Left colon (tissue), 2 donors: ENCODE measurements at places on chromosomes 6 and 20.

- no peak for DNase-seq
Observed at GRCh38 chr20:46501337-46501942, 11.9 kb downstream of the ZNF334 start.

- no peak for DNase-seq
Observed at GRCh38 chr20:3247638-3248037, 8.6 kb upstream of the SLC4A11 start.

DNA sequence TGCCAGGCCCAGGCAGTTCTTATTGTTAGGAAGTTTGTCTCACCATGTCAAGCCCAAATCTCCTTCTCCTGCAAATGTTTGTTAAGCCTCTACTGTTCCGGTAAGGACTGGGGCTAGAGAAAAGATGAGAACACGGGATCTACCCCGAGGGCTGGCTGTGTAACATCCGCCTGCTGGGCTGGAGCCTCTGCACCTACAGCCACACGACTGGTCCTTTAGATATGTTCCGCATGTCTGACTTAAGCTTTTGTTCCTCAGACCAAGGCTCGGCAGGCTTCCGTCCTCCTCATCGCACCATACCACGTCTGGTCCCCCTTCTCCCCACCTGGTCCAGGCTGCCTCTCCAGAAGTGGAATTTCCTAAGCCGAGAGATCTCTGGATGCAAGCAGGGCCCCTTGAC lies 2.6 kb downstream of the GHRH start:
- DNase-seq: no peak

- no peak for DNase-seq
Observed at GRCh38 chr20:43583982-43584432, 6.7 kb upstream of the IFT52 start.

GRCh38 chr20:44587035-44587980 lies 4.9 kb downstream of the PKIG start:
- no peak for DNase-seq

DNA sequence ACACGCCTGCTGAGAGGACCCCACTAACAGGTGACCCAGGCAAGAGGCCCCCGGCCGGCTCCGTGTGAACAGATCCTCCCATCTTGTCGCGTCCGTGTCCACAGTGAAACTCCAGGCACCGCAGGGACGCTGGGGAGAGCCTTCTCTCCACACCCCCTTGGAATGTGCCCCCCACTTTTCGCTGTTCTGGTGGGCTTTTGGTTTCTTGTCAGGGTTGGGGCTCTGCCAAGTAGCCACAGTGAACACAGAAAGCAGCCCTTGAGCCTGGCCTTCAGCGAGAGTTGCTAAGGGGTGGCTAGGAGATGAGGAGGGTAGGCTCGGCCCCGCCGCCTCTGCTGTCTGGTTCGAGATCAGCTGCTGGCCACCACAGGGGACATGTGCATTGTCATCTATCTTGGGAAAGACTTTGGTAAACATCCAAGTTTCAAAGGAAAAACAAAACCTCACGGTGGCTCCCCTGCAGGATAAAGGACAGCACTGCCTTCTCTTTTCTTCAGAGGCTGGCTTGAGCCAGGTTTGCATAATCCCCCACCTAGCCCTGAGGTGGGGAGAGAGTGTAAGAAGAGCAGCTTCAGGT lies 22.7 kb downstream of the SYNDIG1 start:
- no peak for DNase-seq

DNA sequence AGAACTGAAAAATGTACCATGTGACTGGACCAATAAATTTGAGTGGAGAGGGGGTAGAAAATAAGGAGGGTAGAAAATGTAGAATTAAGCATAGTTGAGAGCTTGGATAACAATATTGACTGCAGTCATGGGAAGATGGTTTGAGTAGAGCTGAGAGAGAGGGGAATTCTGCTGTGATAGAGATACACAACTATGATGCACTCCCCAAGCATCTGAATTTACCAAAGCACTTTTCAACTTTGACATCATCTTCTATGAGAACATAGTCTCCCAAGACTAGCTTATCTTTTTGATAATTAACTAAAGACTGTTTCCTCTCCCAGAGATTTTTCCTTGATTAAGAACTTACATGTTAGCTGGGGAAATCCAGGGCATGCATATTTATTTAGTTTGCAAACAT lies 103.1 kb downstream of the TNFRSF21 start:
- no peak for DNase-seq

DNA sequence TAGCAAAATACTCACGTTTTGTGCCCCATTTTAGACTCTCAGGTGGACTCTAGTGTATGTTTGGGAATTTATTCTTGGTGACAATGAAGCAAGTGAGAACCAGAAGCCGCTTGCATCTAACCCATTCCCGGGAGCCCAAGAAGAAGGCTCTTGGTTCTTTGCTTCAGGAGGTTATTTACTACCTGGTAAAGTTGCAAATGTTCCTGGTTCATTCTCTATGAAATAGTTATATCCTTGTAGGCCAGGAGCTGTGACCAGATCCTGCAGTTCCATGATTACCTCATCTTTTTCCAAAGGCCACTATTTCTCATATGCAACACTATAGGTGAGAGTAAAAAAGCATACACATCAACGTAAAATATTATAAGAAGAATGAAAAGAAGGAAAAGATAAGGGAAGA lies 60.9 kb upstream of the FABP7 start:
- DNase-seq: no peak

- DNase-seq: no peak
Observed at GRCh38 chr6:8829796-8830195, 394.5 kb upstream of the SLC35B3 start.

- DNase-seq: no peak
Observed at GRCh38 chr6:30748851-30749540, 4.6 kb upstream of the IER3 start.

DNA sequence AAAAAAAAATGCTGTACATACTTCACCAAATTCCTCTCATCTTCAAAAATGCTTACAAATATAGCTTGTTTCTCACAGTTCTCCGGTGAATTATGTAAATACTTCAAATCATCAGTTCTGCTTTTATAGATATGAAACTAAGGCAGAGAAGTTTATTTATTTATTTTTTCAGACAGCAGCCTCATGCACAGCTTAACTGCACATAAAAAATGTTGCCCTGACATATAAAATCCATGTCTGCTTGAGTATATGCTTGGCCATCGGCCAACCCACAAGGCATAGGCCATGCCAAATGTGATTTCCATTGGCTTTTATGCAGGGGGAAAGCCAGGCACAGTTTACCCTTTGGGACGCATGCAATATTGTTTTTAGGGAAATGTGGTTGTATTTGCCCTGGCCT lies 57.3 kb upstream of the PHACTR2 start:
- DNase-seq: no peak

DNA sequence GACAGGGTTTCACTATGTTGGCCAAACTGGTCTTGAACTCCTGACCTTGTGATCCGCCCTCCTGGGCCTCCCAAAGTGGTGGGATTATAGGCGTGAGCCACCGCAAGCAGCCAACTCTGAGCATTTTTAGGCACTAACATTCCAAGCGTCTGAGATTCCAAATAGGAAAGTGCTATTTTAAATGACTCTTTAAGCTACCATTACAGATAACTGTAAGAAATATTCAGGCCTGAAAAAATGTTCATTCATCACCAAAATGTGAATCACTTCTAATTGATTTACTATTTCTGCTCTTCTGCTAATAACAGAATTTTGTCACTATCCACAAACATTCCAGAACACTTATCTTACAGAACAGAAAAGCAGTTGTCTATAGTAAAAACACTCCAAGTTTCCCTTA lies 106.5 kb downstream of the BACH2 start:
- no peak for DNase-seq

DNA sequence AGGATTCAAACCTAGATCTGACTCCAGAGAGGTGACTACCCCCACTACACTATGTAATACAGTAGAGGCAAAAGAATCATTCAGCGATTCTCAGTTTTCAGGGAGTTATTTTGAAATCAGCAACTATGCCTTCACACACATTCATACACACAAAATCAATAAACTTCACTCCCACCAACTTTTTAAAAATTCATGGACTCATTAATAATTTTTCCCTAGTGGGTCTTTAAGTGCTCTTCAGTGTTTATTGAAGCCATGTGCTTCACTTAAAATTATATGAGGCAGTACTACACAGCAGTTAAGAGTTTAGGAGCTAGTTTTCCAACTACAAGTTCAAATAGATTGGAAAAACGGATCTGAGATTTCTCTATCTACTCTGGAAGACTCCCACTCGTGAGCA lies 452.7 kb upstream of the ADGRB3 start:
- DNase-seq: no peak

GRCh38 chr20:62015540-62016288 lies 50.0 kb downstream of the TAF4 start:
- DNase-seq: no peak

DNA sequence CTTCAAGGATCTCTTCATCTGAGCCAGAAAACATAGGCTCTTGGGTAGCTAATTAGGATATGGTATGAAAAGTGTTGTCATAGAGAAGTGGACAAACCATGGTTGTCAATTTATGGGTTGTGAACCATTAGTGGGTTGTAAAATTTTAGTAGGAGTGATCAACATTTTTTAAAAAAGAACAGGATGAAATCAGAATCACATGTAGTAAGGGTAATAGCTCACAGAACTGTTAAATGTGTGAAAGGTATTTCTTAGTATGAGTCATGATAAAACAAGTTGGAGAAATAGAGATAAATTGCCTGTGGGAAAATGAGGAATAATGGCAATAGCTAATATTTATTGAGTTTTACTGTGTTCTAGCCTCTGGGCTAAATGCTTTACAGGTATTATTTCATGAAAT lies 113.4 kb downstream of the MAP3K4 start:
- no peak for DNase-seq

DNA sequence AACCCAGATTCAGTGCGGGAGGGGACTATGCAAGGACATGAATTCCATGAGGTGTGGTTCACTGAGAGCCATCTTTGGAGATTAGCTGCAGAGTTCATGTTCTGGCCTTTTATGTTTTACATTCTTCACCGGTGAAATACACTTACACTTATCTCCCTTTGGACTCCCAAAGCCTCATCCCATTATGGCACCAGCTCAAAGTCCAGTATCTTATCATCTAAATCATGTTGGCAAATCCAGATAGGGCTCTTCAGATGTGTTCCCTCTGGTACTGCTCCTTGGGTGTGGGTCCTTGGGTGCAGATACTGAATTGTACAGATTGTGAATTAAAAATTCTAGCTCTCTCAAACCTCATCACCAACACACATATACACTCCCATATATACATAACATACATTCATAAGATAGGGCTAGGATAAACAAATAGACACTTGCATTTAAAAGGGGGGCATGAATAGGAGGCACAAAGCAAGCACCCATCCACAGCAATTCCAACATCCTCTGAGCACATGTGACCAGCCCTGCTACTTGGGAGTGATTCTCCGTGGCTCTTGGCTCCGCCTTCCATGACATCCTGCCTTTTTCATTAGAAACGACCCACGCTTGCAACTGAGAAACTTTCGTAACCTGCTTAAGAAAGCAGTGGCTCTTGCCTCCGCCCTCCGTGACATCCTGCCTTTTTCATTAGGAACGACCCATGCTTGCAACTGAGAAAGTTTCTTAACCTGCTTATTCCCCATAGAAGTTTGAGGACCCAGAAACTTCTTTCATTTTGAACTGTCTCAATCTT lies 53.6 kb upstream of the LRRC1 start:
- no peak for DNase-seq

DNA sequence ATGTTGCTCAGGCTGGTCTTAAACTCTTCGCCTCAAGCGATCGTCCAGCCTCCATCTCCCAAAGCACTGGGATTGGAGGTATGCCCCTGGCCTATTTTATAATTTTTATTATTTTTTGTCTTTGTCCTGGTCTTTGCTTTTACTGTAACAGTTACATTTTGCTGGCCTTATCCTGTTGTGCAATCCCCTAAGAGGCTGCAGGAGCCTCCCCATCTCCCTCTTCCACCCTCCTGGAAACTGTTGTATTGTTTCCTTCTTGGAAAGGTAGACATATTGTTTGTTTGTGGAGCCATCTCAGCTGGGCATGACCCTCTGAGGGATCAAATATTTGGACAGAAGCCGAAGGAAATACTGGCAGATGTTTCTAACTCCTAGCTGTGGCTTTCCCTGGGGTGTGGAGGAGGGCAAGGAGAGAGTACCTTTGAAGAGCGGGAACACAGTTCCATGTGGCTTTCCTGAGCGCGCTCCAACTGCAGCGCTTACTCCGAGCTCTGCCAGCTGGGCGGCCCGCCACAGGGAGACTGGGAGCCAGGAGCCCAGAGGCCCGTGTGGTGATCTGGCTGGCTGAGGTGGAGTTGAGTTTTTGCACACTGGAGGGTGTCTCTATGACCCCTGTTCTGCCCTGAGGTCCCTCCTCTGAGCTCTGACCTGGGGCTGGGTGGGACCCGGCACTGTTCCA lies 4.9 kb downstream of the MAPK13 start:
- DNase-seq: no peak

GRCh38 chr20:33852626-33853506 lies 41.7 kb downstream of the CHMP4B start:
- no peak for DNase-seq

- no peak for DNase-seq
Observed at GRCh38 chr6:164133095-164133494, 718.6 kb downstream of the QKI start.

GRCh38 chr20:48706116-48706656 lies 121.6 kb downstream of the PREX1 start:
- no peak for DNase-seq

DNA sequence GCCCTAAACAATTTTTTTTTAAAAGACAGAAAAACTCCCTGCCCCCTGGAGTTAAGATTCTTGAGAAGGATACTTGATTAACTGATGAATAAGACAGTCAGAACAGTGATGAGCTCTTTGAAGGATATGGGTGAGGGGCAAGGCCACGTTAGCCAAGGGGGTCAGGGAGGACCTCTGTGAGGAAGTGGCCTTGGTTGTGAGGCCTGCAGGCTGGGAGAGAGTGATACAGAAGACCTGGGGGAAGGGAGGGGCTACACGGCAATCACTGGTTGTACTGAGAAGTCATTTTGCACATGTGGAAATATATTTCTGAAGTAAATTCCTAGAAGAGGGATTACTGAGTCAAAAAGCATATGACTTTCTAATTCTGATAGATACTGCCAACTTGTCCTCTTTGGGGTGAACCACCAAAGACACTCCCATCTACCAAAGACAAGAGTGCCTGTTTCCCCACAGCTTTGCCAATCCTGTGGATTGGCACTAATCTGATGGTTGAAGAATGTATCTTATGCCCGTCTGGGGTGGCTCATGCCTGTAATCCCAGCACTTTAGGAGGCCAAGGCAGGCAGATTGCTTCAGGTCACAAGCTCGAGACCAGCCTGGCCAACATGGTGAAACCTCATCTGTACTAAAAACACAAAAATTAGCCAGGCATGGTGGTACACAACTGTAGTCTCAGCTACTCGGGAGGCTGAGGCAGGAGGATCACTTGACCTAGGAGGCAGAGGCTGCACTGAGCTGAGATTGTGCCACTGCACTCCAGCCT lies 22.3 kb upstream of the BCAS4 start:
- no peak for DNase-seq

- no peak for DNase-seq
Observed at GRCh38 chr6:139927742-139928305, 553.4 kb upstream of the CITED2 start.

DNA sequence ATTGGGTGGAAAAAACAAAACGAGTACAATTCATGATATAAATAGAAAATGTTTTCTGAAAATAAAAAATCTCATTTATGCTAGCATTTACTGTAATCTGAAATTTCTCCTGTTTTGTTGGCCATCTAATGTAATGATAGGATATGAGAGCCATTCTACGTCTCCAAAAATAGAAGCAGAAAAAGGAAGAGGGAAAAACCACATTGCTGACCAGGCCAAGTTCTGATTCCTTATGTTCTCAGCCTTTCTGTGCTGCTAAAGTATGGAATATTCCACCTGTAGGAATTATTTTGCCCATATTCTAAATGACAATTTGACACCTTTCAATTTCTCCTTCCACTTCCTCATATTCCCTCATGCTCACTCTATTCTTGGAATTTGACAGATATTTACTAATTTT lies 110.2 kb downstream of the TBXT start:
- no peak for DNase-seq

- no peak for DNase-seq
Observed at GRCh38 chr20:2387180-2387577, 6.5 kb downstream of the TGM6 start.
